ENCODE measurements at places on chromosomes 1 and 21. TPM values are rescaled to one million over a fixed set of nuclear protein-coding genes. Genes with fewer than 3 reads are reported as not detected.

DNA sequence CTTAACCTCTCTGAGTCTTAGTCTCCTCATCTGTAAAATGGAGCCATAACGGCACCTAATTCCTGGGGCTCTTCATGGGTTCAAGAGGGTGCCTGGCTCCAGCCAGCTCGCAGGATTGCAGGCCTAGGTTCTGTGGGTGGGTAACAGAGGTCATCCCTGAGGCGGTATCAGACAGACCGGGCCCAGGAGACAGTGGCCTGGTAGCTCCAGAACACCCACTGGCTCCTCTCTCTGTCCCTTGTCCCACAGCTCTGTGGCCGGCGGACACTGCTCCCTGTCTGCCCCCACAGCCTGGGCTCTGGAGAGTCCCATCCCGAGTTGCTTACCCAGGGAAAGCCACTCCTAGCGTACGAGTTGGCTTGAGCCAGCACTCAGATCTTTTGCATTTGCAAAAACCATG lies 150.3 kb downstream of the PEX14 start:
- no peak for DNase-seq

GRCh38 chr1:222852326-222852725 lies 37.5 kb downstream of the DISP1 start:
- peak; percentile 48 for DNase-seq

DNA sequence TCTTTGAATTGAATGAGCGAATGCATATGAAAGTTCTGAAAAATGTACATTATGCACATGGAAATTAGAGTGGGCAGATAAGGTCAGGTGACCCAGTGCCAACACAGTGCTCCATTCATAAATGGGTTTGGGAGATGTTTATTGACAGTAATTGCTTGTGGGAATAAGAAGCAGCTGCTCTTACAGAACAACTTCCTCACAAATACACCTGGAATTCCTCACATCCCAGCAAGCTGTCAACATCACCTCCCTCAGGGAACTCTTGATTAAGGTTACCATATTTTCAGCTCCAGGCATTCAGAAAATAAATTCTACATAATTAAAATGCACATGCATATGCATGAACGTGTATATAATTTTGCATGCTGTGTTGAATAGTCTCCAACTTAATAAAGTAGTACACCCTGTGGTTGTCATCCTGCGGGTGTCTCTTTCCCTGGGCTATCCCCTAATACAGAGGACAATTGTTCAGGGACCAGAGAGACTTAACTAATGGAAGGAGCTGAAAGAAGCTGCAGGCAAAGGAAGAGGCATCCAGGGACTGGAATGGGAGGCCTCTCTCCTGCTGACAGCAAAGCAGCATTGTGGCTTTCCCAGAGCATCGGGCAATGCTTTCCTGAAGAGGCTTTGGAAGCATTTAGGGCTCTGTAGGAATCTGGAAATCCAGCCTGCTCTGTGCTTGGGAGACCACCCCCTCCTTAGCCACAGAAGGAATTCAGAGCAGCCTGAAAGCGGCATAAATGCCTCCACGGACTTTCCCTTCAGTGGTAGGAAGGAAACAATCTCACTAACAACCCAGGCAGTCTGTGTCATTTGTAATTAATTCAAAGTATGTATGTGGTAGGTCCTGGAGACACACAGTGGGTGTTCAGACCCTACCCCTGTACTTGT lies 55.2 kb upstream of the GNG12 start:
- peak; percentile 11 for DNase-seq

DNA sequence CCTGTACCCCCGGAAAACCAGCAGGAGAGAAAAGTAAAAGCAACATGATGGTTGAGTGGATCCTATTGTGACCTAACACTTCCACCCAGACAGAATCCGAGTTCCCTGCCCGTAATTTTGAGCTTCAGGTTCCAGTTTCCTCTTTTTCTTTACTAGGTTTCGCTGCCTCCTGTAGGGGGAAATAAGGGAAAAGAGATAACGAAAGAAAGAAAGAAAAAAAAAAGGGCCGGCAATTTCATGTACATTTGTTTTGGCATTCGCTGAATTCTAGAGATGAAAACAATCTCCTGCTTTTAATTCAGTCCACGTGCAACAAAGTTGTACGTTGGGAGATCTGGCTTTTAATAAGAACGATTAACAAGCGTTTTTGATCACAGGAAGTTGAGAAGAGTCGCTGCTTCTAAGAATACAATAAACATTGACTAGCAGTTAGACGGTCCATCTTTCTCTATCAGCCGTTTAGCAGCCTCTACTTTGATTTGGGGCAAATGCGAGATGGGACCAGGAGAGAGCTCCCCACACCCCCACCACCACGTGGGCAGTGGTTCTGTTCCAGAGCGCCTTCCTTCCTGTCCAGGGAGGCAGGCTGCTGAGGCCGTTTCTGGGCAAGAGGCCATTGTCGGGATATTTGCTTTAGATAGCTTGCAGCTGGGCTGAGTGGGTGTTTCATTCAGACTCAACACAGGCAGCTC lies 155.9 kb upstream of the RUNX1 start:
- DNase-seq: peak; percentile 43

DNA sequence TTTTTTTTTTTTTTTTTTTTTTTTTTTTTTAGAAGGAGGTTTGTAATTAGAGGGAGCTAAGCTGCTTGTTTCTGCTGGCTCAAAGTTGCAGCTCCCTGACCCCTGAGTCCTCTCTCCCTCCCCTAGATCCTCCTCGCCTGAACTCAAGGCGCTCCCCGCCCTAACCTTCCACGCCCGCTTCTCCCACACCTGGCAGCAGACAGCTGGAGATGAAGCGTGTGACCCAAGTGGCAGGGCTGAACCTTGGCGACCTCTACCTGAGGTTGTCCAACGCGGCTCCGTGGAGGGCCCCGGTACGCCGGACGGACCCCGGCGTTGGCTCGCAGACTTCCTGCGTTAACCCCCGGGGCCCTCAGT lies 795 bp downstream of the NGF start:
- no peak for DNase-seq

- DNase-seq: no peak
Observed at GRCh38 chr1:116755066-116755465, 836 bp downstream of the CD2 start.

DNA sequence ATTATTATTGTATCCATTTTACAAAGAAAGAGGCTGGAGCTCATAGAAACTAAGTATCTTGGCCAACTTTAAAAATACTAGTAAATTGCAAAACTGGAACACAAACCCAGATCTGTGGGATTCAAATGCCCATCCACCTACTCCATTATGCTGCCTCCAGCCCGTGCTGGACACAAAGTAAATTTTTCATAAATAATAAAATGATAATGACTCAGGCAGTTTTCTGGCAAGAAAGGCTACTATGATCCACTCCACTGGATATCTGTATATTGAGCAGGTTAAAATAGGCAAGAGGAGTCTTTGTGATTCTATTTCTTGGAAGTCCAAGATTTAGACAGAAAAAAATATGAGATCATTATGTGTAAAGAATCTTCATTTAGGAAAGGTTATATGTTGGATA lies 138.3 kb upstream of the DUSP10 start:
- no peak for DNase-seq

DNA sequence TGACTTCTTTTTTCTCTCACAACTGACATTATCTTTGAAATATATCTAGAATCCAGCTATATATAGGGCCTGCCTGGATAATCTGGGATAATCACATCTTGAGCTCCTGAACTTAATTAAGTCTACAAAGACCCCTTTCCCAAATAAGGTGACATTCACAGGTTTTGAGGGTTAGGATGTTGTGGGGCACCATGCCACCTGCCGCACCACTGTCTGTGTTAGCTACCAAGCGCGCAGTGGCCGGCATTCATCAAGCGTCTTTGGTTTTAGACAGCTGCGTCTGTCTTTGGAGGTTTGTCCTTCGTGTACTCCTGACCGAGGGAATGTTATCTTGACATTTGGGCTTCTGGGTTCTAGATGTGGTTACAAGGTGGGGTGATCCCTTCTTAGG lies 7.5 kb downstream of the TRAPPC10 start:
- no peak for DNase-seq

DNA sequence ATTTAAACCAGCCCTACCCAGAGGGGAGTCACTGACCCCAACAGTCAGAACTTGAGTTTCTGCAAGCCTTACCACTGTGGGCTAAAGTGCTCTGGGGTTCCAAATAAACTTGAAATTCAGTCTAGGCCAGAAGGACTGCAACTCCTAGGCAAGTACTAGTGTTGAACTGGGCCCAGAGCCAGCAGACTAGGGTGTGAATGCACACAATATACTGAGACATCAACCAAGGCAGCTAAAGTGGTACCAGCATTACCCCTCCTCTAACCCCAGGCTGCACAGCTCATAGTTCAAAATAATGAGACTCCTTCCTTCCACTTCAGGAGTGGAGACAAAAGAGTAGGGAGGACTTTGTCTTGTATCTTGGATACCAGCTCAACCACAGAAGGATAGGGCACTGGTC lies 18.9 kb upstream of the IL20 start:
- DNase-seq: no peak

DNA sequence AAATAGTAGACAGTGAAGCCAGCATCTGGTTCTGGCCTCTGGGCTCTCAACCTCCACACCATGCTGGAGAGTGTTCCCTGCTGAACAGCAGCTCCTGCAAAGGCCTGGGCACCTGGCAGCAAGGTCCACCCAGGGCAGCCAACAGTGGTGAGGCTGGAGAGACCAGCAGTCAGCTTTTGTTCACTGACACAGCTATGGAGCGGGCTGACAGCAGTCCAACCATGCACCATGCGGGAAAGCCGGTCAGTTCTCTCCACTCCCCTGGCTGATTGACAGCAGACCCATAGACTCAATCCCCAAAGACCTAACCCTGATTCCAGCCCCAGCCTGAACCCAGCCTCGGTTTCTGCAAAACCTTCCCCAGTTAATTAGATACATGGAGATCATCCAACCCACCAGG lies 49.0 kb downstream of the KLHDC7A start:
- no peak for DNase-seq

The GBP6 gene
- total RNA-seq: not detected

The SLC25A44 gene
- 22.4 TPM for total RNA-seq

The KRTAP19-1 gene
- total RNA-seq: not detected

The KLHL20 gene
- total RNA-seq: 31.1 TPM

The CRP gene
- not detected for total RNA-seq

The SMCP gene
- not detected for total RNA-seq

The SLC22A15 gene
- total RNA-seq: 4.8 TPM

All from HFFc6 (cell line).